ENCODE measurements at places on chromosomes 5 and 9.

DNA sequence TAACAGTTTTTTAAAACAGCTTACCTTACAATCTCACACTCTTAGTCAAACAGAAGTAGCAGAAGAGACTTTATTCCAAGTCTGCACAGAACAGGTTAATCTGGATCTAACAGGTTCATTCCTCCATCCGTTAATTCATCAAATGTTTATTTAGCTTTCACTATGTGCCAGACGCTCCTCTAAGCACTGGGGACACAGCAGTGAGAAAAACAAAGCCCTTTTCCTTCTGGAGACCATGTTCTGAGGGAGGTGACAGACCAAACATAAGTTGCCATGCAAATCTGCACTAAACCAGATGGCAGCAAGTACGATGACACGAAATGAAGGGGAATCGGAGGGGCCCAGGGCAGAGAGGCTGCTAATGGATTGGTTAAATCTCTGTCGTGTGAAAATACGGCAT, 17.1 kb upstream of the GLIPR2 start:
- no peak for DNase-seq

GRCh38 chr5:111072949-111073682, 1.6 kb downstream of the TSLP start:
- peak; percentile 75 for DNase-seq

GRCh38 chr9:115220319-115221005, 102.5 kb upstream of the TNC start:
- no peak for DNase-seq

GRCh38 chr9:28656727-28657126, 1083.4 kb upstream of the C9orf72 start:
- no peak for DNase-seq

DNA sequence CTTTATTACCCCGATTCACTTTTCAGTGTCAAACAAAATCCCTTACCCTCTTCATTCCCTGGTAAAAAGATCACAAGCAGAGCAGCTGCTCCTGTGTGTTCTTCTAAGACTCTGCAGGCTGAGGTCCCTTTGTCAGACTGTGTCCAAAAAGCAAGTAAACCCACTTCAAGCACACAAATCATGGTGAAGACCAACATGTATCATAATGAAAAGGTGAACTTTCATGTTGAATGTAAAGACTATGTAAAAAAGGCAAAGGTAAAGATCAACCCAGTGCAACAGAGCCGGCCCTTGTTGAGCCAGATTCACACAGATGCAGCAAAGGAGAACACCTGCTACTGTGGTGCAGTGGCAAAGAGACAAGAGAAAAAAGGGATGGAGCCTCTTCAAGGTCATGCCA, 34.5 kb downstream of the CREBRF start:
- no peak for DNase-seq

GRCh38 chr5:87081016-87081415, 186.7 kb upstream of the RASA1 start:
- DNase-seq = no peak

- DNase-seq = no peak
Observed at GRCh38 chr9:37967014-37967760, 63.3 kb upstream of the SLC25A51 start.

DNA sequence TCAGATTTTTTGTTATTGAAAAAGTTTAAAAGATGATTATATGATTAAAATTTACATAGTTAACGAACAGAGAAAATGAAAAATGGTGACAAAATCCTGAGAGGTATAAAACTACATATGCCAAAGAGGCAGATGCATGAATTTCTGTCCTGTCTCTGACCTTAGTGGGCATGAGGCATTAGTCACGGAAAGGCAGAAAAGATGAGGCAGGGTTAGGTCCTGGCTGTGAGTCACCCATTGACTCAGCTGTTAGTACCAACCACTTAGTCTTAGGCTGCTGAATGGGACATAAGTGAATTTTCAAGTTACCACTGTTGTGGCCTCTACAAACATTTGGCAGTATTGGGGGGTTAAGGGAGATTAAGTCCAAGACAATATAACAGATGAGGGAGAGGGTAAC, 33.1 kb downstream of the RASA1 start:
- no peak for DNase-seq

GRCh38 chr9:16303506-16303905, 567.0 kb downstream of the BNC2 start:
- DNase-seq = no peak

DNA sequence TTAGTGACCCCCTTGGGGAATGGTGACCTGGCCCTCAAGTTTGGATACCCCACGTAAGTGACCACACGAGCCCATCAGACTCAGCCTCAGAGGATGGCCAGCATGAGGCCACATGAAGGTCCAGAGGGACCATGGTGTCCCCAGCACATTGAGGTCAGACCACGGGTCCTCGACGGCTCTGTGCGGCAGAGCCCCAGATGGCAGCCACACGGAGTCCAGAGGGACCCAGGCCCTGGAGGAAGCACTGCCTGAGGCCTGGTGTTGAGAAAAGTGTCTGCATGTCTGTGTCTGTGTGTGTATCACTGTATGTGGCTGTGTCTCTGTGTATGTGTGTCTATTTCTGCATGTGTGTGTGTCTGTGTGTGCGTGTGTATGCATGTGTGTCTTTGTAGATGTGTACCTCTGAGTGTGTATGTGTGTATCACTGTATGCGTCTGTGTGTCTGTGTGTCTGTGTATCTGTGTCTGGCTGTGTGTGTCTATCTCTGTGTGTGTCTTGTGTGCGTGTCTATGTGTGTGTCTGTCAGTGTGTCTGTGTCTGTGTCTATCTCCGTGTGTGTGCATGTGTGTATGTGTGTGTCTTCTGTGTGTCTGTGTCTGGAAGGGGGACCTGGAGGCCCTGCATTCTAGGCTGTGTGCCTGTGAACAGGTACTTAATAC, 992 bp downstream of the LCNL1 start:
- no peak for DNase-seq

- DNase-seq = no peak
Observed at GRCh38 chr5:123455095-123455494, 31.9 kb upstream of the CEP120 start.

DNA sequence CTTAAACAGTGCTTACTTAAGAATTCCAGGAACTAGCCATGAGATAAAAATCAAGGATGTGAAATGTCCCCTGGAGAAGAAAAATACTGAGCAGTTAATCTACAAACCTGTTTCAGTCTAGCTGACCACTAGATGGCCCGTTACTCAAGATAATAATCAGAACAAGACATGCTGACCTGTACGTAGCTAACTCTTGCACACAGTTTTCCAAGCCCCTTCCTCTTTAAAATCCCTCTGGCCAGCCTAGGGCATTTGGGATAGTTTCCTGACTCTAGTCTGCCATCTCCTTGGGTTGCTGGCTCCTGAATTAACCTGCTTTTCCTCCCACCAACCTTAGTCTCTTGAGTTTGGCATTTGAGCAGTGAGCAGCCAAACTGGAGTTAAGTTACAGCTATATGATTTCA, 59.2 kb upstream of the TRAF1 start:
- DNase-seq = no peak

DNA sequence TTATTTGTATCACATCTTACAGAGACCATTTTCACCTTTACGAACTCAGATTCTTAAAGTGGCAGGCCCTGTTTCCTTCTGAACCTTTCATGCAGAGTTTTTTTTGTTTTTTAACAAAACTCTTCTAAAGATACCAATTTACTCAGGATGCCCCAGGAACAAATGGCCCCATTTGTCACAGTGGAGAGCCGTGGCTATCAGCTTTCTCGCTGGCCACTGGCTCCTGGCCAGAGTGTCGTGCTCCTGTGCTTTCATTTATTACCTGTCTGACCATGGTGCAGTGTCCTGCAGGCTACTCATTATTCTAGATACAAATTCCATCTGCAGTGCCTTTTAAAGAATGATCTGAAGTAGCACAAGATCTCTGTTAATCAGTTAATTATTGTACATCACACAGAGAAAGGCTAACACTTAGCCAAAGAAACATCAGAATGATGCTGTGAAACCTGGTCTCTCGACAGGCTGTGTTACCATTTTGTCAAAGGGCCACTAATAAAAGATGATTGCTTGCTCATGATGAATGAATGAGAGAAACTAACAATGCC, 27.8 kb downstream of the ADRA1B start:
- no peak for DNase-seq

DNA sequence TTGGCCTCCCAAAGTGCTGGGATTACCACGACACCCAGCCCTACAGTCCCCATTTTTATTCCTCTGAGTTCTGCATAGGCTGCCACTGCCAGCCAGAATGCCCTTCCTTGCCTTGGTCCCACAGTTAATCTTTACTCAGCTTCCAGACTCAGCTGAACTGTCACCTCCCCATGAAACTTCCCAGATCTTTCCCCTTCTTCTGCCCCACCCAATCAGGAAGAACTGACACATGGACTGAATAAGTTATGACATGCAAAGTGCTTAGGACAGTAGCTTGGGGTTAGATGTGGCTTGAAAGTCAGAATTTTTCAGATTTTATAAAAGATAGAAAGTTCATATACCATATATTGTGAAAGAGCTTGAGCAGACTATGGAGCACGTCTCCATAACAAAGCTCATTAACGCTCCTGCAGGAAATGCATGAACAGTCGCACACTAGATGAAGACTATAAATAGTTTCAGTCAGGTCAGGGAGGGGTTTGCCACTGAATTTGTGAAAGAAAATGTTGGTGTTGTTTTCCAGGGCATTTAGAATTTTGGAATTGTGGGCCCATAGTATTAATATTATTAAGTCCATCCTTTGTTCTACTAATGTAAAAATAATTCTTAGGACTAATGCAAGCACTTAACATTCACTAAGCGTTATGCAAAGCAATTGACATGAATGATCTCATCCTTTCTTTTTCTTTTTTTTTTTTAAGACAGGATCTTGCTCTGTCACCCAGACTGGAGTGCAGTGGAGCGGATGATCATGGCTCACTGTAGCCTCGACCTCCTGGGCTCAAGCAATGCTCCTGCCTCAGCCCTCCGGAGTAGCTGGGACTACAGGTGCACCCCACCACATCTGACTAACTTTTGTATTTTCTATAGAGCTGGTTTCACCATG, 36.1 kb upstream of the DENND1A start:
- no peak for DNase-seq

GRCh38 chr5:87094833-87095232, 172.8 kb upstream of the RASA1 start:
- DNase-seq = no peak

Data from posterior cingulate gyrus (tissue), 11 donors.